Activated CD8-positive, alpha-beta memory T cell treated with anti-CD3 and anti-CD28 coated beads for 1 hour (primary cell): ENCODE measurements at places on chromosomes 3 and 15.

GRCh38 chr3:127552038-127552437 lies 38.5 kb downstream of the TPRA1 start:
- DNase-seq: no peak

GRCh38 chr3:169345662-169346331 lies 317.7 kb downstream of the MECOM start:
- no peak for DNase-seq

- DNase-seq: no peak
Observed at GRCh38 chr3:101819649-101820206, 29.6 kb upstream of the NFKBIZ start.

GRCh38 chr3:128555098-128555825 lies 62.3 kb upstream of the GATA2 start:
- DNase-seq: no peak

GRCh38 chr15:35139822-35140221 lies 54.7 kb upstream of the NANOGP8 start:
- DNase-seq: no peak

GRCh38 chr3:43871627-43872245 lies 181.0 kb downstream of the ABHD5 start:
- no peak for DNase-seq

DNA sequence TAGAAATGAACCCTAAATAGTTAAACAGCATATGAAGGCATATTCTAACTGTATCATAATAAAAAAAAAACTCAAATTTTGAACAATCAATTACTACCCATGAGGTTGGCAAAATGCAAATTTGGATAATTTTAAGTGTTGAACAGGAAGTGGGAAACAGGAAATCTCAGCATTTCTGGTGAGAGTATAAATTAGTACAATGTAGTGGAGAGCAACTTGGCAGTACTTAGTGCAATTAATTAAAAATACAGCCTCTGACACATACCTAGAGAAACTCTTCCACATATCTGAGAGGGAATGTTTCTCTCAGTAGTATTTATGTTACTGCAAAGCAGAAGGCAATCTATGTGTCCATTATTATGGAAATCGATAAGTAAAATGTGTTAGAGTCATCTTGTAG lies 96.8 kb downstream of the TUSC7 start:
- DNase-seq: no peak

- DNase-seq: peak; percentile 14
Observed at GRCh38 chr3:19947549-19948225, 790 bp downstream of the RAB5A start.

DNA sequence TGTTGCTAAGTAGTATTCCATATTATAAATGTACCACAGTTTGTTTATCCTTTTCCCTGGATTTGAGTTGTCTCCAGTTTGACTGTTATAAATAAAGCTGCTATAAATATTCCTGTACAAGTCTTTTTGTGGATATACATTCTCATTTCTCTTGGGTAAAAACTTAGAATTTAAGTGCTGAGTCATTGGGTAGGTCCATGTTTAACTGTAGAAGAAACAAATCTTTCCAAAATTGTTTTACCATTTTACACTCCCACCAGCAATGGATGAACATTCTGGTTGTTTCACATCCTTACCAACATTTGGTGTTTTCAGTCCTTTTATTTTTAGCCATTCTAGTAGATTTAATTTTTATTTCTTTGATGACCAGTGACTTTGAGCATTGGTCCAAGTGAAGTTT lies 74.0 kb upstream of the TNFAIP8L3 start:
- DNase-seq: no peak

GRCh38 chr3:84881288-84881687 lies 77.5 kb upstream of the CADM2 start:
- DNase-seq: no peak

GRCh38 chr15:67165254-67166253 lies 88.9 kb downstream of the AAGAB start:
- DNase-seq: no peak

- no peak for DNase-seq
Observed at GRCh38 chr15:57134851-57135250, 216.4 kb downstream of the TCF12 start.

- DNase-seq: no peak
Observed at GRCh38 chr3:161548301-161548700, 51.7 kb downstream of the OTOL1 start.

- DNase-seq: no peak
Observed at GRCh38 chr3:108863799-108864135, 41.2 kb downstream of the TRAT1 start.

- DNase-seq: no peak
Observed at GRCh38 chr15:68637767-68638404, 59.1 kb downstream of the CORO2B start.

DNA sequence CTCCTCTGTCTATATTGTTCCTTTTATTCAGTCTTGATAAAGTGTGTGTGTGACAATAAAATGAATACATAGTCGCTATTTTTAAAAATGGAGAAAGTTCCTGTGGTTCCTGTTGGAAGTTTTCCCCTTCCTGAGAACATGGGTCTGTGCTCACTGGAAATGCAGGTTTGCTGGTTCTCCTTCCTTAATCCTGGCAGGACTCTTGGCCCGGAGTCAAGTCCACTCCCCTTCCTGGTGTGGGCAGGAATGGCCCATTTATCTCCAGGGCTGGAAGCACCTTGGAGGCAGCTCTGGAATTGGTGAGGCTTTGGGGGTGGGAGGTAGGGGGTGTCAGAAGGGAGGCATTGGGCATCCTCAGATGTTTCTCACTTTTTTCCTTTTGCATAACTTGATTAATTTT lies 30.1 kb downstream of the FOXL2 start:
- DNase-seq: no peak

DNA sequence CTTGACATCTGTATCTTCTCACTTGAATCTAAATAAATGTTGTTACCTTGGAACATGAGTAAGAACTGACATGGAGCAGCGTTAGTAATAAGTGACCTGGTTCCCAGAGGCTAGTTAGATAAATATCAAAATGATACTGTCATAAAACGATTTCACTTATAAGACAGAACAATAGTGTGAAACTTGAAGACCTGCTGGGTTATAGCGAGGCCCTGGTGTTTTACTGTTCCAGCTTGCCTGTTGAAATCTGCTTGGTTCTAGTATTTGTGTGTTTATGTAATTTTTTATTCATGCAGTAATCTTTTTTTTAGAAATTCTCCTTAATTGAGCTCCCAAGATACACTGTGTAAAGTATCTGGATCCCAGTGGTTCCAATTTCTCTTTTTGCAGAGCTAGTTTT lies 129.4 kb downstream of the CACNA2D3 start:
- DNase-seq: no peak
